ENCODE measurements at places on chromosomes 12 and 14.
A peak's percentile ranks its signal among the peaks of the same experiment; 100 is the strongest.

DNA sequence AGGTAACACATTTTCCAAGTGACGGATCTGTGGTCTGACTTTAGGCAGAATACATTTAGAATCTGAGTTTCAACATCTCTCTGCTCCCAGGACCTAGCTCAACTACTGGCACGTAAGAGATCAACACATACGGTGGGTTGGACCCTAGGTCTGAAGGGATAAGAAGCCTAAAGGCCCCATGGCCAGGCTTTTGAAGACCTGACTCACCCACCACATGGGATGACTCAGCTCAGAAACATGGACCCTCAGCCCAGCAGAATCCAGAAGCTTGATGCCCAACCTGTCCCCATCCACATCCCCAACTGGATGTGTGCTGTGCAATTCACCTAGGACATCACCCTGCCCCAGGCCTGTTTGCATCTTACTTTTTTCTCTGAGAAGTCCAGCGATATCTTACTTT is 770.2 kb downstream of the BCL11B start:
- no peak for DNase-seq

GRCh38 chr14:98204139-98204538 is 1067.9 kb downstream of the BCL11B start:
- no peak for DNase-seq

DNA sequence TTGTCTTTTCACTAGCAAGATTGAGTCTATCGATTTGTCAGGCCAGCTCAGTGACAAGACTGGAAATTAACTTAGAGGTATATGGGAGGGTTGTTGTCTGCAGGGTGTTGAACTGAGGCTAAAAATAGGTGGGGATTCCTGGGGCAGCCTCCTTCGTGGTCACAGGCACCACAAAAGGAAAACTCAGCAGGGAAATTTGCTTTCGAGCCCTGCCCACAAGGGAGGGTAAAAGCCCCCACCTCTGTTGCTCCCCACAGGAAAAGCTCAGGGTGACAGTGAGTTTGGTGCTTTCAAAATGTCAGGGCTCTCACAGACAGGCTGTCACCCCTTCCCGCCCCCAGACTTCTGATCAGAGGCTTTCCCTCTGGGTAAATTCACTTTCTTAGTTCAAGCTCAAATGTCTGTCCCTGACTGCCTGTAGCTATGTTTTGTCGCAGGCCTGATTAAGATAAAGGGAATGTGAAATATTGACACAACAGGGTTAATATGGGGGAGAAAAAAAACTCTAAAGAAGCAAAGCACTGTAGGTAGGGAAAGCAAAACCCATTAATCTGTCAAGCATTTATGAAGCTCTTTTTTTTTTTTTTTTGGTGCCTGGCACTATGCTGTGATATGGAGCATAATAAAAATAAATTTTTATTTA is 11.7 kb upstream of the NFKBIA start:
- no peak for DNase-seq

GRCh38 chr14:77359626-77360025 is 17.3 kb downstream of the TMED8 start:
- DNase-seq: no peak

DNA sequence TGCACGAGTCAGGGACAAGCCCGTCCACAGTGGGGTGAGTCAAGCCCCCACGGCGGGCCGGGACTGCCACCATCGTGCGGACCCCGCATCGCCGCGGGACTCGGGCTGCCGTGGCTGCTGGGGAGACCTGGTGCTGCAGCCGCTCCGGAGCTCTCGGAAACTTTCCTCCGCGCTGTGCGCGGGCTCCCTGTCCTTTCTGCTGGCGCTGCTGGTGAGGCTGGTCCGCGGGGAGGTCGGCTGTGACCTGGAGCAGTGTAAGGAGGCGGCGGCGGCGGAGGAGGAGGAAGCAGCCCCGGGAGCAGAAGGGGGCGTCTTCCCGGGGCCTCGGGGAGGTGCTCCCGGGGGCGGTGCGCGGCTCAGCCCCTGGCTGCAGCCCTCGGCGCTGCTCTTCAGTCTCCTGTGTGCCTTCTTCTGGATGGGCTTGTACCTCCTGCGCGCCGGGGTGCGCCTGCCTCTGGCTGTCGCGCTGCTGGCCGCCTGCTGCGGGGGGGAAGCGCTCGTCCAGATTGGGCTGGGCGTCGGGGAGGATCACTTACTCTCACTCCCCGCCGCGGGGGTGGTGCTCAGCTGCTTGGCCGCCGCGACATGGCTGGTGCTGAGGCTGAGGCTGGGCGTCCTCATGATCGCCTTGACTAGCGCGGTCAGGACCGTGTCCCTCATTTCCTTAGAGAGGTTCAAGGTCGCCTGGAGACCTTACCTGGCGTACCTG is 1.1 kb downstream of the PDE3A start:
- DNase-seq: peak; percentile 51

DNA sequence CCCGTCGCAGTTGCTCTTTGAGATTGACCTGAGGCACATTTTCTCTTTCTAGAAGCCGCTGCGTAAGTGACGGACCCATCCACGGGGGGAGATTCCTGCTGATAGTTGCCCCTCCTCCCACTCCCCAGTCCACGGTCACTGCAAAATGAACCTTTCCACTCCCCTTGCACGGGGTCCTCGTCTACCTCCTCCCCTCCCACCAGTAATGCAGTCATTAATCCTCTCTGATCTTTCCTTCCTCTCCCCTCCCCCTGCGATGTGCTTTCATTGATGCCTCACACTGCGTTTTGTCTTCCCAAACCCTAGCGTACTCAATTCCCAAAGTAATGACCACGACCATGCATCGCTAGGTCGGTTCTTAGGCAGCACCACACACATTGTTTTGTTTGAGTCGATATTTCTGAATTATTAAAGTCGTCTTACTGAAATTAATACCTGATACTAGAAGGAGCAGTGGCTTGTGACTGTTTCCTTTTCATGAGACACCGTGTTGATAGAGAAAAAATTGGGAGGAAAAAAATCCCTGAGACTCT is 857 bp downstream of the ETNK1 start:
- DNase-seq: peak; percentile 13

GRCh38 chr14:75411214-75411540 is 16.6 kb upstream of the JDP2 start:
- DNase-seq: no peak

GRCh38 chr14:74826574-74826973 is 49.4 kb downstream of the PROX2 start:
- no peak for DNase-seq

- DNase-seq: no peak
Observed at GRCh38 chr14:95577870-95578269, 43.0 kb downstream of the GLRX5 start.

GRCh38 chr14:26394150-26394810 is 203.6 kb downstream of the NOVA1 start:
- no peak for DNase-seq

DNA sequence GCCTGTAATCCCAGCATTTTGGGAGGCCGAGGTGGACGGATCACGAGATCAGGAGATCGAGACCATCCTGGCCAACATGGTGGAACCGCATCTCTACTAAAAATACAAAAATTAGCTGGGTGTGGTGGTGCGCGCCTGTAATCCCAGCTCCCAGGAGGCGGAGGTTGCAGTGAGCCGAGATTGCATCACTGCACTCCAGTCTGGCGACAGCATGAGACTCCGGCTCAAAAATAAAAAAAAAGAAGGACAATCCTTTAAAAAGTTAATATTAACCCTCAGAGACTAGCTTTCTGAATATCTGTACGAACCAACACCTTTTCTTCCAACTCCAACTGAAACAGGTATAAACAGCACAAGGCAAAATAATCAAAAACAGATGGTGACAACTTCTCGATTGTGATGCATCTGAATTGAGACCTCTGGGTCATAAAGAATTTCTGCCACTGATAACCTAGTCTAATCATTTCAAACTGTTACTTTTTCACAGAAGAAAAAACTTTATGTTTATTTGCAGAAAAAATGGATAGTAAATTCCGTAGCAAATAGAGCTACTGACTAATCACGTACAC is 27.8 kb downstream of the CLIP1 start:
- no peak for DNase-seq

GRCh38 chr14:105085766-105086165 is 20.5 kb upstream of the GPR132 start:
- DNase-seq: no peak

DNA sequence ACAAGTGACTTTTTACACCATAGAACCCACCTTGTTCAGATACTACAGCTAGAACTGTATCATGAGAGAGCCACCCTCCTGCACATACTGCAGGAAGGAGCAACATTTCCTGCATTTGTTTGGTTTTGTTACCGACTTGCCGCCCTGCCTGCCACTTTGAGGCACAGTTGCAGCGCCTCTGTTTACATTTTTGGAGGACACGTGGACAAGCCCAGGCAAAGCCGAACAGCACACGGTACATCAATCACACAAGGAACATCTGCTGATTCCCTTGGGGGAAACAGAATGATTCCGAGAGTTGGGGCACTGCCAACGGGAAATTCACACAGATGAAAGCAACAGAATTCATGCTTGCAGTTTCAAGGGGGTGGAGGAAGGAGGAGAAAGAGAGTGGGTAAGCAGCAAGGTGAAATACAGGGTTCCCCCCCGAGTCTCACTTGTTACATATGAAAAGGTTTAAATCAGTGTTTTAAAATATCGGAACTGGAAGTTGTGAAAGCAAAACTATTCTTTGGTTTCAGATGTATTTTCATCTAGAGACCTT is 110.7 kb downstream of the BTG1 start:
- DNase-seq: peak; percentile 56

DNA sequence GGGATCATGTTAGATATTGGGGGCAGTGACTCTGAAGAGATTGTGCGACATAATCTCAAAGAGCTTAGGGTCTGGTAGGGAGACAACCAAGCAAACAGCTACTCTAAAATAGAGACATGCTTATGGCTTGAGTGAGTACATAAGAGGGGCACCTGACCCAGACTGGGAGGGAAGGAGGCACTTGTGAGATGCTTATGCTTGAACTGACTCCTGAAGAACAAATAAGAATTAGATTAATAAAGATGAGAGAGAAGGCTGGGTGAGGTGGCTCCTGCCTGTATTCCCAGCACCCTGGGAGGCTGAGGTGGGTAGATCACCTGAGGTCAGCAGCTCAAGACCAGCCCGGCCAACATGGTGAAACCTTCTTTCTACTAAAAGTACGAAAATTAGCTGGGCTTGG is 19.1 kb downstream of the TMTC2 start:
- DNase-seq: no peak

GRCh38 chr12:2268471-2269286 is 215.9 kb downstream of the CACNA1C start:
- DNase-seq: peak; percentile 38

- DNase-seq: no peak
Observed at GRCh38 chr12:128793701-128794100, 30.1 kb downstream of the SLC15A4 start.

GRCh38 chr12:108846290-108846701 is 11.1 kb downstream of the SSH1 start:
- DNase-seq: peak; percentile 76

DNA sequence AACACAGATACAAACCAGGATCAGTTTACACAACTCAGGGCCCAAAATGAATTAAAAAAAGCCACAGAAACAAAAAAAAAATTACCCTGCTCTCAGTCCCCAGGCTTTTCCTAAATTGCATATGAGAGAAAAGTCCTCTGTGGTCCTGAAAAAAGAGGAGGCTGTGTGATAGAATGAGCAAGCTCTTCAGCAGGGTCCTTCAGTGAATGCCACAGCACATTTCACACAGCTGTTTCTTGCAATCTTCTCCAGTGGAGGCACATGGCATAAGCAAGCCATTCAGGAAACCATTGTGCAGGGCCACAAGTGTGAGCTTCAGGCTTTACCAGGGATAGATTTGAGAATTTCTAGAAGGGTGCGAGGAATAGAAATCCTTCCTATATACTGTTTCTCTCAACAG is 168.5 kb downstream of the PPM1H start:
- no peak for DNase-seq

DNA sequence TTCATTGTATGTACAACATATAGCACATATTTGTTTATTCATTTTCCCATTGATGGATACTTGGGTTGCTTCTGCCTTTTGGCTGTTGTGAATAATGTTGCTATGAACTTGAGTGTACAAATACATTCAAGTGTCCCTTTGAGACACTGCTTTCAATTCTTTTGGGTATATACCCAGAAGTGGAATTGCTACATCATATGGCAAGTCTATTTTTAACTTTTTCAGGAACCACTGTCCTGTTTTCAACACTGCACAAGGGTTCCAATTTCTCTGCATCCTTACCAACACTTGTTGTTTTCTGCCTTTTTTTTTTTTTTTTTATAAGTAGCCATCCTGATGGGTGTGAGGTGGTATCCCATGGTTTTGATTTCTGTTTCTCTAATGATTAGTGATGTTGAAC is 15.9 kb downstream of the RBMS2 start:
- no peak for DNase-seq

- DNase-seq: no peak
Observed at GRCh38 chr14:75905147-75905904, 76.5 kb downstream of the TGFB3 start.

GRCh38 chr14:105313381-105314286 is 914 bp upstream of the PACS2 start:
- DNase-seq: no peak

DNA sequence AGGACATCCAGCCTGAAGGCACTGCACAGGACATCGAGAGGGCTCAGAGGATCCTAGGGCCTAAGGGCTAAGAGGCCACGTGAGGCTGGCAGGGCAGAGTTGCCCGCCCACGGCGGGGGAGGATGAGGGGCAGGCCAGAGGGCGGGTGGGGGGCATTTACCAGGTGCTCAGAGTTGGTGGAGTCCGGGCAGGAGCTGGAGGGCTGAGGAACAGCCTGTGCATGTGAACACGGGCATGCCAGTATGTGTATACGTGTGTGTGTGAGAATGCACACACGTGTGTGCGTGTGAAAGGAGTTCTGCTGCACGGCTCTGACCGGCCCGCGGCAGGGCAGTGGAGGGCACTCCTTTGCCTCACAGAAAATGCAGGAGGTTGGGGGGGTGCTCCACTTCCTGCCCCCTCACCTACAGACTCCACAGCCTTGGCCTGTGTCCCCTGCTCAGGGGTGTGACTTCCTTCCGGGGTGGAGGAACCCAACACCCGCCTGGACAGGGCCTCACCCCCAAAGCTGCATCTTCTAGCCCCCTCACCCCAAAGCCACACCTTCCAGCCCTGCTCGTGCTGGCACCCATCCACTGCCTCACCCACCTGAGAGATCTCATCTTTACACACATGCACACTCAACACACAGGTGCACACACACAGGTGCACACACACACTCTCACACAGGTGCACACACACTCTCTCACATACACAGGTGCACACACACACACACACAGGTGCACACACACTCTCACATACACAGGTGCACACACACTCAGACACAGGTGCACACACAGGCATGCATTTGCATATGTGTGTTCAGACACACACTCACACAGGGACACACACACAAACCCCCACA is 11.8 kb upstream of the GPR132 start:
- DNase-seq: no peak

GRCh38 chr12:32155041-32155440 is 48.4 kb downstream of the BICD1 start:
- DNase-seq: no peak

GRCh38 chr12:114888448-114888847 is 204.5 kb upstream of the TBX3 start:
- DNase-seq: no peak

GRCh38 chr14:52824462-52824861 is 33.1 kb upstream of the GNPNAT1 start:
- DNase-seq: no peak

Data from head of caudate nucleus (tissue), 42 donors.